H1 (cell line): ENCODE measurements at places on chromosomes 1 and 21.
A peak's percentile ranks its signal among the peaks of the same experiment; 100 is the strongest.

DNA sequence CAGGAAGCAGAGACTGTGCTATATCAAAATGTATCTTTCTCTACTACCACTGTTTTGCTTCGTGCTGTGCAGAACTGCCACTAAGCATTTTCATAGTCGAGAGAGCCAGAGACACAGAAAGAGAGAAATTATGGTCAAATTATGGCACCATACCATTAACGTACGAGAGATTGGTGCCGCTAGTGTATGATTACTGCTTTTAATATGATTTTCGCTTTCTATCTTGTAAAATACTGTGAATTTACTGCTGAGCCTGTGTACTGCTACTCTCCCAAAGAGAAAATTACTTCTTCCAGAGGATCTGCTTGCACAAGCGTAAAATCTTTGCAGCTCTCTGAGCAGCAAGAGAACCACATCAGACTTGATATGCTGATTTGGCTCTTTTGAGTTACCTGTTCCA, 71.1 kb upstream of the ZNF281 start:
- no peak overlapping the region for H3K4me3 ChIP-seq
- H3K27me3 ChIP-seq: no peaks in the 10 kb centered on the region
- H3K27ac ChIP-seq: no peak overlapping the region
- DNase-seq: no peak
- no peaks in the 10 kb centered on the region; the same call in 1 of the 2 replicates for H3K4me1 ChIP-seq
- H3K36me3 ChIP-seq: no peaks in the 10 kb centered on the region; the same call in 1 of the 2 replicates

GRCh38 chr1:59926381-59927123, at the start of gene CYP2J2:
Gene CYP2J2, minus strand, starts transcription at chr1:59926773. Its CDS starts 27 bp downstream, at chr1:59926746.
- DNase-seq: no peak
- no peak within 1 kb of the TSS for H3K27ac ChIP-seq
- no peaks in the 10 kb centered on the region for H3K36me3 ChIP-seq
- H3K4me1 ChIP-seq: no peaks in the 10 kb centered on the region
- peak within 1 kb of the TSS; percentile 58 for H3K4me3 ChIP-seq

DNA sequence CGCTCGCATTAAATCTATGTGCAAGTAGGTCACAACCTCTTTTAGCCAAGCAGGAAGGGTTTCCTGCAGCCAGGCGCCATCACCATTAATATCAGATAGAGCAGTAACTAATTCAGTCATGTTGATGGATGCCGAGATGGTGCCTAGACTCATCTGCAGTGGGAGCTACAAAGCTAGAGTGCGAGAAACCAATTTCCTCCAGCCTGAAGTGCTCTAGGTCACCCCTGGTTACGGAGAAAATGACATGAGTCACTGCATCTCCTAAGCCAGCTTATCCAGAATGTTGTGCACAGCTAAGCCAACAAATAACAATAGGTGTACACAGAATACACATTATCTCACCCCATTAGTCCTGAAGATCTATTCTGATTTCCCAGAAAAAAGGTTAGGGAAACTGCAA, 36.0 kb downstream of the OVAAL start:
- DNase-seq: no peak
- no peak overlapping the region for H3K4me3 ChIP-seq
- no peaks in the 10 kb centered on the region for H3K36me3 ChIP-seq
- H3K27ac ChIP-seq: no peak overlapping the region

DNA sequence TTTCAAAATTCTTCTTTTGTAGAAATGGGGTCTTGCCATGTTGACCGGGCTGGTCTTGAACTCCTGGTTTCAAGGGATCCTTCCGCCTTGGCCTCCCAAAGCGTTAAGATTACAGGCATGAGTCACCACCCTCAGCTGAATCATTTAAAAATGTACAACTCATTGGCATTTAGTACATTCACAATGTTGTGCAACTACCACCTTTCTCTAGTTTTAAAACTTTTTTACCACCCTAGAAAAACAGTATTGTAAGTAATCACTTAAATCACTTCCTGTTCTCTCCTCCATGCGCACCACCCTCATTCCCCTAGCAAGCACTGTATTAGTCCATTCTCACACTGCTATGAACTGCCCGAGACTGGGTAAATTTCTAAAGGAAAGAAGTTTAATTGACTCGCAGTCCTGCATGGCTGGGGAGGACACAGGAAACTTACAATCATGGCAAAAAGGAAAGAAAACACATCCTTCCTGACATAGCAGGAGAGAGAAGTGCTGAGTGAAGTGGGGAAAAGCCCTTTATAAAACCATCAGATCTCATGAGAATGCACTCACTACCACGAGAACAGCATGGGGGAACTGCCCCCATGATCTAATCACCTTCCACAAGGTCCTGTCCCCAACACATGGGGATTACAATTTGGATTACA, 14.4 kb upstream of the THEM5 start:
- H3K36me3 ChIP-seq: no peaks in the 10 kb centered on the region
- no peak overlapping the region for H3K4me3 ChIP-seq
- peaks cover 8% of the 10 kb centered on the region; the same call in 1 of the 2 replicates for H3K4me1 ChIP-seq
- no peaks in the 10 kb centered on the region for H3K27me3 ChIP-seq
